DND-41 (cell line): ENCODE measurements at places on chromosomes 13 and 19.

DNA sequence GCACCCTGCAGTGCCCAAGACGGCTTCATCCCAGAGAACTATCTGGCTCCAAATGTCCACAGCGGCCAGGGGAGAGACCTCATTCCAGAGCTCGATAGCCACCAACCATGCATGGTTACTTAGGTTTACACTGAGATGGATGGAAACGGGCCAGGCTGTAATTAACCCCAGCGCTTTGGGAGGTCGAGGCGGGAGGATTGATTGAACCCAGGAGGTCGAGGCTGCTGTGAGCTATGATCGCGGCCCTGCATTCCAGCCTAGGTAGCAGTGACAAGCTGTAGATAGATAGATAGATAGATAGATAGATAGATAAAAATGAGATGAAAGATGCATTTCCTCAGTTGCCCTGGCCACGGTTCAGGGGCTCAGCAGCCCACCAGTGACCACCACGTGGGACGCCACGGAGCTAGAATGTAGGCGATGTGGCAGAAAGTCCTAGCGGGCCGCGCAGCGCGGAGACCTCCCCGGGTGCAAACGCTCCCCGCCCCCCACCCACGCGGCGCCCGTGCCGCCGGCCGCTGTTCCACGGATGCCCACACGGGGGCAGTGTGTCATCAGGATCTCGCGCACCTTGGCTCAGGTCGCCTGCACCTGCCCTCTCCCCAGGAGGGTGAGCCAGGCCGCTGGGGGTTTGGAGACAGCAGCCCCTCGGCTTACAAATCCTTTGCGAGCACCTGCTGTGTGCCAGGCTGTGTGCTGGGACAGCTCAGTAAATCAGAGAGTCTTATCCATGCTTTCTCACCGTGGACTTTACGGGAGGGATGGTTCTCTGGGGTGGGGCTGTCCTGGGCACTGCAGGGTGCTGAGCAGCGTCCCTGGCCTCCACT is 13.5 kb upstream of the TLE5 start:
- H3K4me1 ChIP-seq = peaks cover 12% of the 10 kb centered on the region
- H3K36me3 ChIP-seq = no peaks in the 10 kb centered on the region
- H3K4me3 ChIP-seq = peak overlapping the region; percentile 44
- peak; percentile 76 for DNase-seq
- no peaks in the 10 kb centered on the region for H3K27me3 ChIP-seq

GRCh38 chr19:56972291-56972841 is 131.8 kb upstream of the PEG3 start:
- H3K27ac ChIP-seq = no peak overlapping the region
- H3K36me3 ChIP-seq = no peaks in the 10 kb centered on the region
- DNase-seq = no peak
- H3K4me3 ChIP-seq = no peak overlapping the region

GRCh38 chr13:88887045-88887662 is 1216.0 kb downstream of the SLITRK5 start:
- no peak for DNase-seq
- no peaks in the 10 kb centered on the region for H3K27me3 ChIP-seq
- H3K27ac ChIP-seq = no peak overlapping the region

- no peak for DNase-seq
- no peak overlapping the region for H3K4me3 ChIP-seq
- peaks cover 10% of the 10 kb centered on the region for H3K4me1 ChIP-seq
- no peaks in the 10 kb centered on the region for H3K27me3 ChIP-seq
- no peak overlapping the region for H3K27ac ChIP-seq
- H3K36me3 ChIP-seq = no peaks in the 10 kb centered on the region
Observed at GRCh38 chr13:30153545-30154426, 153.6 kb downstream of the KATNAL1 start.

GRCh38 chr13:47326061-47326460 is 429.2 kb upstream of the HTR2A start:
- no peaks in the 10 kb centered on the region for H3K4me1 ChIP-seq
- no peak overlapping the region for H3K4me3 ChIP-seq
- no peaks in the 10 kb centered on the region for H3K27me3 ChIP-seq

- no peaks in the 10 kb centered on the region for H3K4me1 ChIP-seq
- H3K4me3 ChIP-seq = no peak overlapping the region
- no peaks in the 10 kb centered on the region for H3K36me3 ChIP-seq
- no peak for DNase-seq
- H3K27ac ChIP-seq = no peak overlapping the region
Observed at GRCh38 chr13:94710065-94710781, 2.1 kb downstream of the SOX21 start.
